Stimulated activated CD4-positive, alpha-beta T cell treated with anti-CD3 and anti-CD28 coated beads, Interleukin-12 subunit alpha, Interleukin-12 subunit beta, amount 100 ng/mL, for 4 hours (primary cell): ENCODE measurements at places on chromosomes 3 and 15.

DNA sequence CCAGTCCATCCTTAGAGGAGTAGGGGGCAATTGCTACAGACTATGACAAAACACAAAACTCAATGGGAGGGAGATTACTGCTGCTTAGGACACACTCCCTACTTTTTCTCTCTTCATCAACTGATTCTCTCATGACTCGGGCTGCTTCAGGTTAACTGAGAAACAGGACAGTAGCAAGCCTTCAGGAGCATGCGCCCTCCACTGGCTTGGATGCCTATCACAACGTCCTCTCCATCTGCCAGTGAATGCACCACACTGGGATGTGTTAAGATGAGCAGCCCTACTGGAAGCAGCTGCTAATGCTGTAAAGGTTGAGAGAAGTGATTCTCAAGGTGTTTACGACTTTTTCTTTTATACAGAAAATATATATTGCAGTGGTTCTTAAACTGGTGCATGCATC, 542.3 kb downstream of the EDEM1 start:
- no peak for DNase-seq

DNA sequence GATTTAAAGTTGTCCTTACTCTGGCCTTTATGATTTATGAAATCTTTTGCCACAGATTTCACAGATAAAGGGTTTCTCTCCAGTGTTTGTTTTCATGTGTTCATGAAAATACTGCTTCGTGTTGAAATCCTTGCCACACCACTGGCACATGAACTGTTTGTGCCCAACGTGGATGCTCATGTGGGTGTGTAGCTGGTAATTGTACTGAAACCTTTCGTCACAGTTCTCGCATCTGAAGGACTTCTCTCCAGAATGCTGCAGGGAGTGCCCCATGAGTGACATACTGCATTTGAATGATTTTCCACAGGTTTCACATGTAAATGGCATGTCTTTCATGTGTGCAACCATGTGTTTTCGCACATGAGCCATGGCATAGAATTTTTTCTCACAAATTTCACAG, 111.9 kb downstream of the DOCK3 start:
- DNase-seq = no peak

- no peak for DNase-seq
Measured at GRCh38 chr15:99158626-99159412, 53.9 kb downstream of the SYNM start.

- no peak for DNase-seq
Measured at GRCh38 chr3:128293930-128294329, 140.6 kb downstream of the EEFSEC start.

DNA sequence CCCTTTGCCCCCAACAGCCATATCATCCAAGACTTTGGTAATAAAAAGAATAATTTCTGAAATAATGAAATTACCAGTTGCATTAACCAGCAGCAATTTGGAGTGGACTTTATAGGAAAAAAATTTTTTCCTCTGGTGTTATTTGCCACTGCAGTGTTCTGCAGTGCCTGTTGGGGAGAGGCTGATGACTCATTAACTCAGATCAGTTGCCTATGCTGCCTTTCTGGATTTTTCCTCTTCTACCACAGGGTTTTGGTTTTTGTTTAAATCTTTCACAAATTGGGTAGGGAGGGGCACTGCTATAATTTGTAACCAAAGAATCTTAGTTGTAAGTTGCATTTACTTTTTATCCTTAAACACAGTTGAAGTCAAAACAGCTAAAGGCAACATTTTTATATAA, 22.7 kb downstream of the ATP6V1A start:
- DNase-seq = no peak
